ENCODE measurements at places on chromosomes 12 and 14.

- no peak for DNase-seq
- H3K4me1 ChIP-seq: no peaks in the 10 kb centered on the region
- H3K4me3 ChIP-seq: no peak overlapping the region
- no peak overlapping the region for H3K27ac ChIP-seq
- H3K36me3 ChIP-seq: no peaks in the 10 kb centered on the region
Measured at GRCh38 chr12:50043308-50043707, 14.1 kb upstream of the ASIC1 start.

DNA sequence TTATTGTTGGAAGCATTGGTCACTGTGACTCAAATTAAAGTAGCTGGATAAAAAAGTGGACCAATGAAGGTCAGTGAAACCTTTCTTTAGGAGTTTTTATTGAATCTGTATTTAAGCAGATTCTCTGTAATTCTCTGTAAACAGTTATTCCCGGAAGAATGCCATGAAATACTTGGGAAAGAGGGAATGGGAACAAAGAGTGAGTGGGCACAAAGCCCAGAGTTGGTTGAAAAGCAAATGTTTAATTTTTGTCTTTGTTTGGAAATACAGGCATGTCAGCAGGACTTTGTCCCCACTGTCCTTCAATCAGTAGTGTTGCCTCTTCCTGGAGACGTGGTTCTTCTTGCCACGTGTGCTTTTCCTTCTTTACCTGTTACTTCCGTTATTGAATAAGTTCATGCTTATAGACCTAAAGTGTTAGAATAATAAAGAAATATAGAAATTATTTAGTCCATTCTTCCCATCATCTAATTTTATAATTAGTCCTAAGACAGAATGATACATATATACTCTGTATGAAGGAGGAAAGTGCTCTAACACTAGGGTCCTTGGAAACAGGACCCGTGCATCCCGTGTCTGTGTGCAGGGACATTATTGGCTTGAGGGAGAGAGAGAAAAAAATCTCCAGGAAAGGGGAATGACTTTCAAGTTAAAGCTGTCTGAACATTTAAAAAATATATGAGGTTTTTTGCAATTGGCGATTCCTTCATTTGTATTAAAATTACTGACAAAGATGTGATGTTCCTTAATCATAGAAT, 2.0 kb upstream of the ANG start:
- no peaks in the 10 kb centered on the region for H3K27me3 ChIP-seq
- H3K4me1 ChIP-seq: peaks cover 36% of the 10 kb centered on the region
- no peak overlapping the region for H3K4me3 ChIP-seq
- H3K36me3 ChIP-seq: no peaks in the 10 kb centered on the region
- no peak overlapping the region for H3K27ac ChIP-seq

DNA sequence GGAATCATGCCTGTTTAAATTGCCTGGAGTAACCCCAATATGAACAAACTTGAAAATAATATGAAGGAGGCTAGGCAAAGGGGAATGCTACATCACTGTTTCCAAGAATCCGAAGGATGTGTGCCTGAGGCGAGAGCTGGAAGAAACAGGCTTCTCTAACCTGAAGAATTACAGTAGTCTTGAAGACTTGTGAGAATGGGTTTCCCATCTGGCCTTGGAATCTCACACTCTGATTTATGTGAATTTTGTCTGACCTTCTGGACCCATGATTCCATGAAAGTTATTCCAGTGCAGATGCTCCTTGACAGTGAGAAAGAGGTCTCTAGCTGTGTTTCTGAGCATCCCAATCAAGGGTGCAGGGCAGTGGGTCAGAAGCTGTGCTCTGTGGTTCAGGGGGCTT, 122.1 kb upstream of the PARP11 start:
- no peak for DNase-seq
- no peak overlapping the region for H3K27ac ChIP-seq
- no peak overlapping the region for H3K4me3 ChIP-seq
- H3K4me1 ChIP-seq: no peaks in the 10 kb centered on the region

DNA sequence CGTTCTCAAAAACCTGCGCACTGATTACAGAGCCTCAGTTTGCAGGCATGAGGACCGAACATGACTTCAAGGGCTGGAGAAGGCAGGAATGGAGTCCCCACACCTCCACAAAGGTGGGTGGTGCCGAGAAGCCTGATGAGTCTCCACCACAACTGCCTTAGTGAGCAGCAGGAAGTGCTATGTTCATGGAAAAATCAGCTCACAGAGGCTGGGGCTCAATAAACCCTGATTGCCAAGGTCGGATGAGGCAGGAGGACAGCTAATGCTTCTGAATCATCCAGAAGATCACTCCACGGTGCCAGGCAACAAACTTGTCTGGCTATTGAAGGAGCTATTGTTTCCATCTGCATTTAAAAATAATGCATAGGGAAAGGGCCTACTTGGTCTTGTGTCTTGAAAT, 31.1 kb downstream of the APPL2 start:
- H3K27me3 ChIP-seq: no peaks in the 10 kb centered on the region
- no peak overlapping the region for H3K4me3 ChIP-seq
- peaks cover 49% of the 10 kb centered on the region for H3K36me3 ChIP-seq
- no peak for DNase-seq
- H3K27ac ChIP-seq: peak overlapping the region; percentile 47

DNA sequence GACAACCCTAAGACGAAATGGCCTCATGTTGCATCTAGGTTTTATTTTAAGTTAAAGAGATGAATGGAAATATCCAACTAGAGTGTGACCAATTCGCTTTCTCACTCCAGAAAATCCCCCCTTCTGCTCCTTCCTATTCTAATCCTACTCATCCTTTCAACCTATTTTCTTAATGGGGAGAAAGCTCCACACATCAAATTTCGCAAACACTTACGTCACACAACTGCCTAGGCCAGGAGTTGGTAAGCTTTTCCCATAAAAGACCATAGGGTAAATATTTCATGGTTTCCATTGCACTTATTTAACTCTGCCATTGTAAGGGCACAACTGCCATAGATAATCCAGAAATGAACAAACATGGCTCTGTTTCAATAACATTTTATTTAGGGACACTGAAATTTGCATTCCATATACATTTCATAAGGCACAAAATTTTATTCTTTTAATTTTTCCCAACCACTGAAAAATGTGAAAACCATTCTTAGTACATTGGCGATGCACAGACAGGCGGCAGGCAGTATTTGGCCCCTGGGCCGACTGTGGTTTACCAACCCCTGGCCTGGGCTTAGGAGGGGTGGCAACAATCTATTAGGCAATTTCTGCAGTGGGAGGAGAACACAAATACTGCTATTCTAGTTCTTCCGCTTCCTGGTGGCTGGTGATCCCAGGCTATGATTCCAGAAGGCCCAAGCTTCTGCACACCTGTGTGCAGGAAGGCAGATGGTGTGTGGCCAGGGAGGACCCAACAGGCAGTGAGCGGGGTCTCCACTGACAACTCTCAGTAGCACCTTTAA, 67.2 kb upstream of the FOXN3 start:
- H3K4me1 ChIP-seq: peaks cover 11% of the 10 kb centered on the region
- H3K4me3 ChIP-seq: no peak overlapping the region
- peak; percentile 49 for DNase-seq
- no peaks in the 10 kb centered on the region for H3K27me3 ChIP-seq

- H3K27me3 ChIP-seq: no peaks in the 10 kb centered on the region
- no peak overlapping the region for H3K27ac ChIP-seq
- DNase-seq: no peak
- no peak overlapping the region for H3K4me3 ChIP-seq
- H3K4me1 ChIP-seq: peaks cover 29% of the 10 kb centered on the region
Measured at GRCh38 chr14:54191846-54192245, 205.0 kb upstream of the CDKN3 start.

GRCh38 chr12:29778531-29778930, 5.2 kb downstream of the TMTC1 start:
- H3K27me3 ChIP-seq: no peaks in the 10 kb centered on the region
- peaks cover 7% of the 10 kb centered on the region for H3K36me3 ChIP-seq
- H3K27ac ChIP-seq: no peak overlapping the region
- H3K4me1 ChIP-seq: peaks cover 40% of the 10 kb centered on the region
- DNase-seq: no peak

GRCh38 chr14:75971509-75971908, 10.3 kb downstream of the TGFB3 start:
- H3K4me1 ChIP-seq: peaks cover 65% of the 10 kb centered on the region
- peaks cover 33% of the 10 kb centered on the region for H3K36me3 ChIP-seq
- H3K27me3 ChIP-seq: no peaks in the 10 kb centered on the region
- no peak overlapping the region for H3K27ac ChIP-seq
- no peak overlapping the region for H3K4me3 ChIP-seq

GRCh38 chr12:52645982-52646381, 6.0 kb downstream of the KRT2 start:
- no peaks in the 10 kb centered on the region for H3K36me3 ChIP-seq
- H3K27ac ChIP-seq: no peak overlapping the region
- no peak overlapping the region for H3K4me3 ChIP-seq
- H3K4me1 ChIP-seq: no peaks in the 10 kb centered on the region

- H3K27me3 ChIP-seq: no peaks in the 10 kb centered on the region
- H3K4me3 ChIP-seq: no peak overlapping the region
- H3K36me3 ChIP-seq: no peaks in the 10 kb centered on the region
- no peak for DNase-seq
- H3K4me1 ChIP-seq: peaks cover 24% of the 10 kb centered on the region
Measured at GRCh38 chr12:47715393-47715876, 9.6 kb upstream of the RPAP3 start.

DNA sequence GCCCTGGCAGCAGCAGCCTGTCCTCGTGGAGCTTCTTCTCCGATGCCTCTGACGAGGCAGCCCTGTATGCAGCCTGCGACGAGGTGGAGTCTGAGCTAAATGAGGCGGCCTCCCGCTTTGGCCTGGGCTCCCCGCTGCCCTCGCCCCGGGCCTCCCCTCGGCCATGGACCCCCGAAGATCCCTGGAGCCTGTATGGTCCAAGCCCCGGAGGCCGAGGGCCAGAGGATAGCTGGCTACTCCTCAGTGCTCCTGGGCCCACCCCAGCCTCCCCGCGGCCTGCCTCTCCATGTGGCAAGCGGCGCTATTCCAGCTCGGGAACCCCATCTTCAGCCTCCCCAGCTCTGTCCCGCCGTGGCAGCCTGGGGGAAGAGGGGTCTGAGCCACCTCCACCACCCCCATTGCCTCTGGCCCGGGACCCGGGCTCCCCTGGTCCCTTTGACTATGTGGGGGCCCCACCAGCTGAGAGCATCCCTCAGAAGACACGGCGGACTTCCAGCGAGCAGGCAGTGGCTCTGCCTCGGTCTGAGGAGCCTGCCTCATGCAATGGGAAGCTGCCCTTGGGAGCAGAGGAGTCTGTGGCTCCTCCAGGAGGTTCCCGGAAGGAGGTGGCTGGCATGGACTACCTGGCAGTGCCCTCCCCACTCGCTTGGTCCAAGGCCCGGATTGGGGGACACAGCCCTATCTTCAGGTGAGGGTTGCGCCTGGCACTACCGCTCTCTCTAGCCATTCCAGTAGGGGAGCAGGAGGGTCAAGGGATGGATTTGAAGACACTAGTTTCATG, 2.1 kb downstream of the NFATC4 start:
- H3K4me3 ChIP-seq: no peak overlapping the region
- H3K4me1 ChIP-seq: peaks cover 42% of the 10 kb centered on the region
- peaks cover 18% of the 10 kb centered on the region for H3K36me3 ChIP-seq
- H3K27ac ChIP-seq: no peak overlapping the region

DNA sequence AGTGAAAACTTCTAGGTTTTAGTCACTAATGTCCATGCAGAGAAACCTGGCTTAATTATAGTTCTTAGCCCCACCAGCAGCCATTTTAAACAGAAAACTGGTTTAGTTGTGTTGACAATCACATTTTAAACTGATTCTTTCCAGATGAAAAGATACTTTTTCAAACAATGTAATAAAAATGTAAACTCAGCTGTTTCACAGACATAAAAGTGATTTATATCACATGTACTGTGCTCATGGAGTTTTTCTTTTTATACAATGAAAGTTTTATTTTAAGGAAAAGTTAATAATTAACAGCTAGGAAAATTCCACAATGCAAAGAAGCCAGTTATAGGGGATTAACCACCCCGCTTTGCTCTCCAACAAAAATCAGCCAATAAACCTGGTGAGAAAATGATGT, 129.7 kb downstream of the PAX9 start:
- H3K27me3 ChIP-seq: peaks cover 21% of the 10 kb centered on the region
- H3K4me1 ChIP-seq: no peaks in the 10 kb centered on the region
- H3K36me3 ChIP-seq: no peaks in the 10 kb centered on the region
- no peak for DNase-seq
- H3K27ac ChIP-seq: no peak overlapping the region

DNA sequence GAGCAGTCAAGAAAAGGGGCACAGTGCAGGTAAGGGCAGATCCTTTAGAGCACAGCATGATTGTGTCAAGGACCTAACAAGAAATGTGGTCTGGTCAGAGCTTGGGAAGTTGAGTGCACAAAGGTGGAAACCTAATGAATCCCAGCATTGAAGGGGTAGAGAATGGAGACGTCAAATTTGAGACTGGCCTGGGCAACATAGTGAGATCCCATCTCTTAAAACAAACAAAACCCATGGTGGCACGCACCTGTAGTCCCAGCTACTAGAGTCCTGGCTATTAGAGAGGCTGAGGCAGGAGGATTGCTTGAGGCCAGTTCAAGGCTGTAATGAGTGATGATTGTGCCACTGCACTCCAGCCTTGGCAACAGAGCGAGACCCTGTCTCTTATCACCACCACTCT, 37.0 kb upstream of the CCDC88C start:
- no peaks in the 10 kb centered on the region for H3K4me1 ChIP-seq
- H3K27me3 ChIP-seq: no peaks in the 10 kb centered on the region
- DNase-seq: no peak
- H3K4me3 ChIP-seq: no peak overlapping the region
- H3K27ac ChIP-seq: no peak overlapping the region
